ENCODE measurements at places on chromosomes 2 and 18. TPM values are rescaled to one million over a fixed set of nuclear protein-coding genes. Genes with fewer than 3 reads are reported as not detected.
A peak's percentile ranks its signal among the peaks of the same experiment; 100 is the strongest.

- no peaks in the 10 kb centered on the region for H3K27me3 ChIP-seq
- H3K27ac ChIP-seq: no peak overlapping the region
- H3K36me3 ChIP-seq: no peaks in the 10 kb centered on the region
- H3K4me3 ChIP-seq: no peak overlapping the region
Measured at GRCh38 chr18:8504880-8505435, 104.3 kb upstream of the RAB12 start.

- H3K36me3 ChIP-seq: no peaks in the 10 kb centered on the region
- H3K27me3 ChIP-seq: no peaks in the 10 kb centered on the region
- DNase-seq: no peak
- no peak overlapping the region for H3K4me3 ChIP-seq
Measured at GRCh38 chr2:156708051-156708450, 271.9 kb downstream of the GPD2 start.

DNA sequence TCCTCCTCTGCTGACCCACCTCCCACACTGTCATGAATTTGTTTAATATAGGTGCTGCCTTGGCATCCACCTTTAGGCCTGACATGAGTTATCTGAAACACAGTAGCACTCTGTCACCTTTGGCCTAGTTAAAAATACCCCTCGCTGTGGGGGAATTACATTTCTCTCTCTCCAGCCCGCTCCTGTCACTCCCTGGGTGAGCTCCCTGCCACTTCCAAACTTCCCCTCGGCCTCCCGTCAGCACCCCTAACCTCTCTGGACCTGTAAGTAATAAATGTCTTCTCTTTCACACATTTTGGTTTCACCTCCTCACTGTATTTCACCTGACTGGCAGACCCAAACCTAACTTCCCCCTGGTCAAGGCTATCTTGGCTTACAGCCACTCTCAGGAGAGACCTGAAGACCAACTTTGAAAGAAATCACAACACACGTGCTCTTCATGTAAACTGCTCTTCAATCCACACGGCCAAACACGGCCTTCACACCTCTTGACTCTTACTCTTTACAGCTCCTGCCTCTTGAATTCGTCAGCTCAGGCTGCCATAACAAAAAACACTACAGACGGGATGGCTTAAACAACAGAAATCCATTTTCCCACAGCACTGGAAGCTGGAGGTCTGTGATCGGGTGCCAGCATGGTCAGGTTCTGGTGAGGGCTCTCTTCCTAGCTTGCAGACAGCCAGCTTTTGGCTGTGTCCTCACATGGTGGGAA, 28.3 kb downstream of the REEP1 start:
- peaks cover 20% of the 10 kb centered on the region for H3K4me1 ChIP-seq
- peak overlapping the region; percentile 40 for H3K27ac ChIP-seq
- DNase-seq: no peak
- H3K36me3 ChIP-seq: no peaks in the 10 kb centered on the region
- no peak overlapping the region for H3K4me3 ChIP-seq

DNA sequence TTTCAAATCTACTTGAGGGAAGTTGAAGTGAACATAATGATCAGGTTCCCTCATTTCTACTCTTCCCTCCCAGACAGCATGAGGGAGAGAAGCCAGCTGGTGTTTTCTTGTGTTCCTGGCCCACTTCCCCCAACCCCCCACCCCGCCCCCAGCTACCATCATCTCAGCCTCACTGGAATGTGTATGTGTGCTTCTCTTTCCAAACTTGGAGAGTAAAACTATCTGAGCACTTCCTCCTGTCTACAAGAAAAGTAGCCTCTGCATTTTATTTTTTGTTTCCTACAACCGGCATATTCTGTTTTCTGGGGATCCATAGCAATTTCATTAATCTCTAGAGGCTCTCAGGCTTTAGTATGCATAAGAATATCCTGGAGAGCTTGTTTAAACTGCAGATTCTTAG, 53.6 kb upstream of the GRHL1 start:
- peaks cover 18% of the 10 kb centered on the region for H3K4me1 ChIP-seq
- no peak for DNase-seq
- H3K4me3 ChIP-seq: no peak overlapping the region
- no peaks in the 10 kb centered on the region for H3K27me3 ChIP-seq

DNA sequence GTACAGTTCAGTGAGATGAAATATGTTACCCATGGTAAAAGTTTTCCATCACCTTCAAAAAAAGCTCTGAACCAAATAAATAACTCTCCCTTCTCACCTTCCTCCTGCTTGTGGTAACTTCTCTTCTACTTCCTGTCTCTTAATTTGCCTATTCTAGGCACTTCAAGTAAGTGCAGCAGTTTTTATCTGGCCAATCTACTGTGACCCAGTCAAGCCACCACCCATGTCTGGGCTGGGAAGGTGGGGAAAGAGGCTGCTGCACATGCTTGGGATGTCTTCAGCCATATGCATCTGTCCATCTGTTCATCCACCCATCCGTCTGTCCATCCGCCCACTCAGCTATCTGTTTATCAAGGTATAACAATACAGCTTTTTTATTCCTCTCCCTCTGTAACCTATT, 31.6 kb downstream of the ZNF532 start:
- no peak overlapping the region for H3K4me3 ChIP-seq
- peaks cover 55% of the 10 kb centered on the region for H3K4me1 ChIP-seq

- no peaks in the 10 kb centered on the region for H3K36me3 ChIP-seq
- no peaks in the 10 kb centered on the region for H3K4me1 ChIP-seq
- no peak overlapping the region for H3K27ac ChIP-seq
- DNase-seq: no peak
- H3K27me3 ChIP-seq: no peaks in the 10 kb centered on the region
- H3K4me3 ChIP-seq: no peak overlapping the region
Measured at GRCh38 chr2:121255358-121255757, 29.6 kb downstream of the TFCP2L1 start.

DNA sequence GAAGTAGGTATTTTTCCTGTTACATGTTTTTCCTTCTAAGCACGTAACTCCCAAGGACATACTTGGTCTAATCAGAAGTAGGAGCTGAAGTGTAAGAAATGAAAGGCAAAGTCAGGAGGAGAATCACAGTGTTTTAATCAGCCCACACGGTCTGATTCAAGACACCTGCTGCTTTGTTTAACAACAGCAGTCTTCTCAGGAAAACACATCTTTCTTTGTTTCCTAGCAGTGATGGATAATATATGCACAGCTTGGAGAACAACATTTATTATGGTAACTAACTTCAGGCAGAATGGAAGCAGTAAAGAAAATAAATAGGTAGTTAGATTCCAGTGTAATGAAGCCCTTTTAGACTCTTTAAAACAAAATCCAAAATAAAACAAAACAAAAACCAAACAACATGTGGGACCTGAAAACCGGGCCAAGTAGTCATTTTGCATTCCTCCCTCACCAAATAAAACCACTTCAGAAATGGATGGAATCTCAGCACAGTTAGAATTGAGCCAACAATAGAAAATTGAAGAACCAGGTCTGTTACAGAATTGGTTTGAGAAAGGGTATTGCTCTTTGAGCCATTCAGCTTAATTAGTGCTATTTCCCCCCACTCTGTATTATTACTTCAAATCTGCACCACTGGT, 61.1 kb upstream of the UGP2 start:
- no peak for DNase-seq
- H3K4me1 ChIP-seq: peaks cover 21% of the 10 kb centered on the region
- H3K27me3 ChIP-seq: no peaks in the 10 kb centered on the region
- H3K27ac ChIP-seq: no peak overlapping the region
- H3K36me3 ChIP-seq: no peaks in the 10 kb centered on the region

DNA sequence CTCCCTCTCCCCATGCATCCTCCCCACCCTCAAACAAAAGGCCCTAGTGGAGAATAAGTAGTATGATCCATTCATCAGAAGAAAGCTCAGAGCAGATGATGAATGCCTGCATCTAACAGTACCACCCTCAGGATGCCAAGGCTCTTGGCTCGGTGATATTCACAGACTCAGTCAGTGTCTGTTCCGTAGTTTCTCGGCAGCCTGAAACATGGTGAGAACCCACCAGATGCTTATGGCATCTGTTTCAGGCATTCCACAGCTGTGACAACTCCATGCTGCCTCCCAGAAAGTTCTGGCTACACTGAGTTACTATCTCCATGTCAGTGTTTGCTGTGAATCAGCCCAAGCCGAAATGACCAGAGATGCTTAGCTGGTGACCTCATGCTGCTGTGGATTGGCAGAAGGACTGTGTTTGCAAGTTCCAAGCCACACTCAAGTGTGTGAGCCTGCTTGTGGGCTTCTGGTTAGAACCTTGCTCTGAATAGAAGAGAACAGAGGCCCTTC, 83.9 kb downstream of the WDSUB1 start:
- H3K4me1 ChIP-seq: peaks cover 4% of the 10 kb centered on the region
- no peaks in the 10 kb centered on the region for H3K36me3 ChIP-seq
- H3K27ac ChIP-seq: no peak overlapping the region
- no peak overlapping the region for H3K4me3 ChIP-seq

DNA sequence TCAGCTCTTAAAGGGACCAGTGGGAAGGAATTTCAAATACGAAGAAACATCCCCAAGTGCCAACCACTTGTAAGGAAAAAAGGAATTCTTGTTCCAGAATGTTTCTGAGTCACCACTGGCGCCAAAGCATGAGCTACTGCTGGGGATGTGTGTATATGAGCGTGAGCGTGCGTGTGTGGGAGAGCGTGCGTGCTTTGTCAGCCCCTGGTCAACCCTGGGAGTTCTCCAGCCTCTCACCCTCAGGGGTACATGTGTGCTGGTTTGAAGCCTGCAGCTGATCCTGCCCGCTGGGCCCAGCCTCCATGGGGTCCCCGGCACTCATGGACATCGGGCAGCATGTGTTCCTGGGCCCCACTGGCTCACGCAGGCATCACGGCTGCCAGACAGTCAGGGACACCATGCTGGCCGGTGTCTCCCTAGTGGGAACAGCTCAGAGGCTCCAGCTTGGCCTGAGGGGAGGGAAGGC, 17.1 kb downstream of the HS6ST1 start:
- H3K4me3 ChIP-seq: no peak overlapping the region
- H3K36me3 ChIP-seq: no peaks in the 10 kb centered on the region
- H3K27me3 ChIP-seq: no peaks in the 10 kb centered on the region
- peaks cover 36% of the 10 kb centered on the region for H3K4me1 ChIP-seq
- DNase-seq: no peak
- no peak overlapping the region for H3K27ac ChIP-seq

DNA sequence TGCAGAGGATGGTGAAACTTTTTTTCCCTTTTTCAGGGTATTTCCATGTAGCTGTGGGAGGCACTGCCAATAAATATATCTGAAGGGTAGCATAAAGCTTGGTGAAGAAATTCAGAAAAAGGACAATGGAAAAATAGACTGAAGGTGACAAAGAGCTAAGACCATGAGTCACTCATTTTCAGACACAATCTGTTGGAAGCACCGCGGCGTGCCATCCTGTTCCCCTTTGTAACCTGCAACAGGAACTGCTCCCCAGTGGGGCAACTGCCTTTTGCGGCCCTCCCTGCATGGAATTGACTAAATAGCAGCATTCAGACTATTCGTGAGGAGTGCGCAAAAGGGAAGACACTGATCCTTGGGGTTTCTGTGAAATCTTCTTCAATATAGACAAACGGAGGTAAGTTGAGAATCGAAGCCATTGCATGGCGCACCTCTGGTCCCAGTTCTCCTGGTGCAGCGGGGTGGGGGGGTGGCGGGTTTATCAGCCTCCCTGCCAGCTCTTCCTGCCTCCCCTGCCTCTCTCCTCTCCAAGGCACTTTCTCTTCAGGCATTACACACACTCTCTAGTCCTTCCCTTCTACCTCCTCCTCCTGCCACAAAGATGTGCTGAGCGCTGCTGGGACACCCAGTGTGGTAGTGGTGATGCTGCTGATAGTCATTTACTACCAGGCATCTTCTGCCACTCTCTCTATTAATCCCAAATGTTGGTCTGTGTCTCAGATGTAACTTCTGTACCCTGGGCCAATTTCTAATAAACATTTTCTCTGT, 126.2 kb upstream of the TMEM200C start:
- H3K27ac ChIP-seq: no peak overlapping the region
- H3K36me3 ChIP-seq: no peaks in the 10 kb centered on the region
- H3K4me1 ChIP-seq: no peaks in the 10 kb centered on the region
- DNase-seq: no peak
- no peaks in the 10 kb centered on the region for H3K27me3 ChIP-seq

GRCh38 chr2:236321415-236321814, 57.2 kb upstream of the ASB18 start:
- H3K36me3 ChIP-seq: no peaks in the 10 kb centered on the region
- DNase-seq: no peak
- no peak overlapping the region for H3K4me3 ChIP-seq
- H3K4me1 ChIP-seq: no peaks in the 10 kb centered on the region
- H3K27me3 ChIP-seq: no peaks in the 10 kb centered on the region

GRCh38 chr2:54204476-54204875, 51.6 kb downstream of the TSPYL6 start:
- no peak overlapping the region for H3K4me3 ChIP-seq
- no peak overlapping the region for H3K27ac ChIP-seq
- H3K36me3 ChIP-seq: no peaks in the 10 kb centered on the region
- no peak for DNase-seq
- no peaks in the 10 kb centered on the region for H3K27me3 ChIP-seq
- H3K4me1 ChIP-seq: peaks cover 17% of the 10 kb centered on the region

DNA sequence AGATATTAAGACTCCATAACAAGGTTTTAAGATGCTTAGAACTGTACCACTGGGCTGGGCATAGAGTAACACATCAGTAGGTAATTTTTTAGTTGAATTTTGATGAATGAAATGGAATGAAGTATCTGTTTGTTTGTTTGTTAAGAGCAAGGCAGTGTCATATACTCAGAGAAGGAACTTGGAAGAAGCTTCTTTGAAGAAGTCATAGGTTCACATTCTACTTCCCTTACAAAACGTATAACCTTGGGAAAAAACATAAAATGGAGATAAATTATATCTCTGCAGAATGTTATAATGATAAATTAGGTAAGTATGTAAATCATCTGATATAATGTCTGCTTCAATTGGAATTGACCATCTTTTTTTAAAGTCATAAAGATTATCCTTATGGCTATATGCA, 122.1 kb upstream of the SLC39A10 start:
- no peak for DNase-seq
- no peaks in the 10 kb centered on the region for H3K27me3 ChIP-seq
- no peak overlapping the region for H3K4me3 ChIP-seq
- peaks cover 4% of the 10 kb centered on the region for H3K4me1 ChIP-seq
- H3K36me3 ChIP-seq: no peaks in the 10 kb centered on the region

SRD5A2 gene
- total RNA-seq: 0.07 TPM

RPRM gene
- not detected for total RNA-seq

CD8B2 gene
- total RNA-seq: not detected

FAM110C gene
- total RNA-seq: not detected

KRTCAP3 gene
- not detected for total RNA-seq

UGT1A8 gene
- not detected for total RNA-seq

CTLA4 gene
- not detected for total RNA-seq

SPATA3 gene
- total RNA-seq: not detected

MBD2 gene
- 19.6 TPM for total RNA-seq

Data from gastrocnemius medialis (tissue), 4 donors.